ENCODE measurements at places on chromosomes 1 and 21. TPM values are rescaled to one million over a fixed set of nuclear protein-coding genes. Genes with fewer than 3 reads are reported as not detected.

- DNase-seq: no peak
These were observed 157.3 kb upstream of the RUNX1 start for GRCh38 chr21:35206141-35207125.

DNA sequence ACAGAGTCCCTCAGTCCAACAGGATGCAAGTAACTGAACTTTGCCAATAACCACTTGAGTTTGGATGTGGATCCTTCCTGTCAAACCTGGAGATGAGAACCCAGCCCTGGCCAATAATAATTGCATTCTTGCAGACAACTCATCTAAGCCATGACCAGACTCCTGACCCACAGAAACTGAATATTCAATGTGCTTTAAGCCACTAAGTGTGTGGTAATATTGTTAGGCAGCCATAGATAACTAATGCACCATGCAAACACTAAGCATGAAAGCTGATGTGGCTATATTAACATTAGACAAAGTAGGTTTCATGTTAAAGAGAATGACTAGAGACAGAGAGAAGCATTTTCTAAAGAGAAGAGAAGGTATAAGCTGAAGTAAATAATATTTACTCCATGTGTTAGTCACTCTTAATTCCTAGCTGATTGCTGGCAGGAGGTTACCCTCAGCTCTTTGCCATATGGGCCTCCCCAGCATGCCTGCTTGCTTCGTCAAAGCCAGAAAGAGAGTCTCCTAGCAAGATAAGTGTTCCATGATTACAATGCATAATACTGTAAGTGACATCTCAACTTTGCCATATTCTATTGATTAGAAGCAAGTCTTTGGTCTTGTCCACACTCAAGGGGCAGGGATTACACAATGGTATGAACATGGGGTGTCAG is 276.4 kb upstream of the PLXNA2 start:
- peak; percentile 23 for DNase-seq

DNA sequence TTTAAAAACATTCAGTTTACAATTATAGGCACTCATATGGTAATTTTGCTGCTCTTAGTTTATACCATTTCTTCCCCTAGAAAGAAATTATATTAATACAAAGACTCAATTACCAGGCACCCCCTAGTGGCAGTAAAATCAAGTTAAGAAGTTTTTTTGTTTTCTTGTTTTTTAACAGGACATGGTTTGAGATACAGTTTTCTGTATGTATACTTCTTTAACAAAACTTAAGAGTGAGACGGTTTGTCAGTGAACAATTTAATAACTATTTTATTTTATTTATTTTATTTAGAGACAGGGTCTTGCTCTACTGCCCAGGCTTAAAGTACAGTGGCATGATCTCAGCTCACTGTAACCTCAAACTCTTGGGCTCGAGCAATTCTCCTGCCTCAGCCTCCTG is 224.6 kb downstream of the FAF1 start:
- DNase-seq: no peak

The FCGR3A gene
- not detected for total RNA-seq

The ARHGEF16 gene
- 3.2 TPM for total RNA-seq

Measured in osteocyte (in vitro differentiated cells).